ENCODE measurements at places on chromosomes 3 and 15.

GRCh38 chr3:129518581-129518980, 9.9 kb upstream of the RHO start:
- DNase-seq: no peak

GRCh38 chr3:185997130-185997529, 59.3 kb upstream of the TRA2B start:
- DNase-seq: no peak

GRCh38 chr3:10357592-10358308, 36.8 kb upstream of the SEC13 start:
- DNase-seq: no peak

DNA sequence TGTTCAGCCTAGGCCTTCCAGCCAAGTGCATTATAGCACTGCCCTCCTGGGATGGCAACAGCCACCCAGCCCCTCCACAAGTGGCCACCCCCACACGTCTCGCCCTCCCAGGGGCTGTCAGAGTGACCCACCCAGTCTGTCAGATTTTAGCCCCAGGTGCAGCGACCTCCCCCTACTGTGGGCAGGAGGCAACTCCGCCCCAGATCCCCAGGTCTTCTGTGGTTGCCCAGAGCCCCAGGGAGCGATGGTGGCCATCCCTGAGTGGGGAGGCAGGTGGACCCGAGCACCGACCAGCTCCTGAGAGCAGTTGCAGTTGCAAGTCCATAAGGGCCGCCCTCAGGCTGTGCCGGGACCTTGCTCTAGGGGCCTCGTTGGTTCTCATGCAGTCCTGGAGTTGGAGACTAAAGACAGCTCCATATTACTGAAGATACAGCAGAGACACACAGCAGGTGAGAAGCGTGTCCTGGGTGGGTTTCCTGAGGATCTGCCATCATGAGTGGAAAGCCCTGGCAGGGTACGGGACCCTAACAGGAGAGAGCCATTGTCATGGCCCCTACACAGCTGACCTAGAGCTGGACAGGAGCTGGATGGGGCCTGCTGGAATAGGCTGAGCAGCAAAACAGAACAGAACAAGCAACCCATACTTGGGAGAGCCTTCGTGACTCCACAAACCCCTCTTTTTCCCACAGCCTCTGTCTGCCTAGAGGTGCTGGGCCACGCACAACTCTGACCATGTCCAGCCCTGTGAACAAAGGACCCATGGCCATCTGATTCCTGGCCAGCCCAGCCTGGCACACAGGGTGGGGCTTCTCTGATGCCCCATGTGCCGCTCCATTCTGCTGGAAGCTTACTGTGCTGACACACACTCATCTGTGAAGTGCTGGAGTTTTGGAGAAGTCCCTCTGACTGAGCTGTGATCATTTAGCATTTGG, 110.3 kb upstream of the ALDH1A3 start:
- DNase-seq: no peak

DNA sequence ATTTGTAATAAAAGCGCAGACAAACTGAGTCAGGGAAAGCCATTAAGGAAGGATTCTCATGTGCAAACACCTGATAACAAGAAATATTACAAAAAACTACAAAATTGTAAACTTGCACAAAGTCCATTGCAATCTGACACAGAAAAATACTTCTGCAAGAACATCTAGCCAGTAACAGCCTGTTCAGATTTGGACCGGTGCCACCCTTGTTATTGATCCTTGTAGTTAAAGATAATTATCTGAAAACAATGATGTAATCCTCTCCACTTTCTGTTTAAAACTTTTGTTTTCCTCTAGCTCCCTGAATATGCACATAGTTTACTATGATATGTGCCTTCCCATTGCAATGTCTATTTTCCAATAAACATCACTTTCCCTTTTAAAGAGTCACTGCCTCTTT, 1090.2 kb downstream of the PLOD2 start:
- DNase-seq: no peak

GRCh38 chr3:156299569-156299968, 179.2 kb downstream of the KCNAB1 start:
- no peak for DNase-seq

DNA sequence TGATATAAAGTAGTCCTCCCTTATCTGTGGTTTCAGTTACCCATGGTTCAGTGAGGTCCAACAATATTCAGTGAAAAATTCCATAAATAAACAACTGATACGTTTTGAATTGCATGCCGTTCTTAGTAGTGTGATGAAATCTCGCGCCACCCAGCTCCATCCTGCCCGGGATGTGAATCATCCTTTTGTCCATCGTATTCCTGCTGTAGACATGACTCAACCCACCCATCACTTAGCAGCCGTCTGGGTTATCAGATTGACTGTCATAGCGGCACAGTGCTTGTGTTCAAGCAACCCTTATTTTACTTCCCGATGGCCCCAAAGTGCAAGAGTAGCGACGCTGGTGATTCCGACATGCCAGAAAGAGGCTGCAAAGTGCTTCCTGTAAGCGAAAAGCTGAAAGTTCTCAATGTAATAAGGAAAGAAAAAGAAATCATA, 48.0 kb upstream of the MEX3B start:
- DNase-seq: no peak

GRCh38 chr15:47363653-47364052, 353.7 kb upstream of the SEMA6D start:
- DNase-seq: no peak

DNA sequence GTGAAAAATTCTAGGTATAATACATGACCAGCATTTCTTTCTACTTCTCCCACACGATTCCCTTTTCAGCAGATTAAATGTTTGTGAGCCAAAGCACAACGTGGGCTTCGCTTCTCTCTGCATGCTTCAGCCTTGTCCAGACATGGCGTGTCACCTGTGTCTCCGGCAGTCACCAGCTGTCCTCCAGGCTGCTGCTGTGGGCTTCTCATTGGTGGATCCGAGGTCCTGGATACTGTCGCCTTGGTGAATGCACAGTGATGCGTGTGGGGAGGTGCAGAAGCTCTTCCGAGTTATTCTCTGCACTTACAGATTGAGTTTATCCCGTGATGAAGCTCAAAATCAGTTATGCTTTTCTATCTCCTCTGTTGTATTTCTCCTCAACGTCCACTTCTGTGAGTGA, 23.0 kb upstream of the GOLGA8J start:
- DNase-seq: no peak

DNA sequence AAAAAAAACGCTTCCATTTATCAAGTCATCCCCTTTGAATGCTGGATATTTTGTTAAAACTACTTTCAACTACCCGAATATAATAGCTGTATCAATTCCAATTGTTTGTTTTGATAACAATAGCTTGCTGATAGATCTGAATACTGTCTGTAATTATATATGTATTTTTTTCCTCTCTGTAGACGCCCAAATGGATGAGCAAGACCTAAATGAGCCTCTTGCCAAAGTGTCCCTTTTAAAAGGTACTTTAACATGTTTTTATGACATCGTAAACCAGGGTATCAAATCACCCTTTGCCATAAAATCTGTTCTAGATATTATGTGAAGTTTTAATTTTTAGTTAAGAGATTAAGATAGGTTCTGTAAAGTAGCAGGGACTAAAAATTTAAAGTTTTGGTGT, 111.5 kb upstream of the FLNB start:
- no peak for DNase-seq

GRCh38 chr3:187942658-187943241, 197.5 kb upstream of the BCL6 start:
- DNase-seq: no peak

DNA sequence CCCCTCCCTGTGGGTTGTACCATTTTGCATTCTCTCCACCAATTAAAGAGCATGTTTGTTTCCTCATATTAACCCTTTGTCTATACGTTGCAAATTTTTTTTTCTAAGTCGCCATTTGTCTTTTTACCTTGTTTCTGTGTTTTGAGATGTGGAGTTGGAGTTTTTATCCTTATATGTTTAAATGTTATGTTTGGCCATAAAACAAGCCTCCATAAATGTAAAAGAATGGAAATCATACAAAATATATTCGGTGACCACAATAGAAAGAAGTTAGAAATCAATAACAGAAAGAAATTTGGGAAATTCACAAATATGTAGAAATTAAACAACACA, 29.2 kb downstream of the LRRK1 start:
- DNase-seq: no peak

All from stimulated activated naive CD8-positive, alpha-beta T cell treated with anti-CD3 and anti-CD28 coated beads, Interleukin-15, Interleukin-2, amounts not matched to agents 100 U/mL and 50 U/mL, for 24 hours (primary cell).